Thyroid gland (tissue), 4 donors: ENCODE measurements at places on chromosomes 4 and X. TPM values are rescaled to one million over a fixed set of nuclear protein-coding genes. Genes with fewer than 3 reads are reported as not detected.

GRCh38 chrX:276581-277201 lies 4.5 kb upstream of the PLCXD1 start:
- no peaks in the 10 kb centered on the region for H3K27me3 ChIP-seq
- peak overlapping the region; percentile 19 for H3K4me3 ChIP-seq
- H3K27ac ChIP-seq, result no peak overlapping the region
- H3K36me3 ChIP-seq, result no peaks in the 10 kb centered on the region
- DNase-seq, result peak; percentile 43
- peaks cover 17% of the 10 kb centered on the region for H3K4me1 ChIP-seq

DNA sequence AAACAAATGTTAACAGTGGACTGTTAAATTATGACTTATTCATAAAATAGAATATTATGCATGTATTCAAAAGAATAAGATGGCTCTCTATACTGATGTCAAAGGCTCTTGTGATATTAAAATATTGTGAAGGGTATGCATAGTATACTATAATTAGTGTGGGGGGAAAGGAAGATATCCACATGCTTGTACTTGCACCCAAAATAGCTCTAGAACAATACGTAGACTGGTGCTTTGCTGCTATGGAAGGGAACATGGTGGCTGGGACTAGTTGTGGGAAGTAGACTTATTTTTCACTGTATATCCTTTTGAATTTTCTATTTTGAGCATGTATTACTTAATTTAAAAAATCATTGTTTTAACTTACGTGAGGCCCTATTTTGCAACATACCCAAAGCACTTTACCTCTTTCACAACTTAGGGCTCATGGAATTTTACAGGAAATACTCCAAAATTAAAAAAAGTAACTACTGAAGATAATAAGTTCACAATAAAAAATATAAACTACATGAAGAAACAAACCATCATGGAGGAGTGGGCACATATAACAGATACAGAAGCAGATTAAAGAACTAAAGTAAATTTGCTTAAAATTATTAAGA lies 7.9 kb downstream of the PGRMC2 start:
- no peaks in the 10 kb centered on the region for H3K27me3 ChIP-seq
- H3K36me3 ChIP-seq, result no peaks in the 10 kb centered on the region
- H3K27ac ChIP-seq, result no peak overlapping the region
- H3K4me3 ChIP-seq, result no peak overlapping the region
- peaks cover 11% of the 10 kb centered on the region for H3K4me1 ChIP-seq
- DNase-seq, result no peak

Gene PABPC4L
- 2.8 TPM for total RNA-seq

Gene FABP2
- total RNA-seq, result not detected

GRCh38 chrX:128992107-128992971 lies 531.0 kb downstream of the SMARCA1 start:
- H3K27ac ChIP-seq, result no peak overlapping the region
- H3K27me3 ChIP-seq, result no peaks in the 10 kb centered on the region
- no peak for DNase-seq
- no peaks in the 10 kb centered on the region for H3K4me1 ChIP-seq
- H3K36me3 ChIP-seq, result no peaks in the 10 kb centered on the region

Gene AVPR2
- total RNA-seq, result 2.8 TPM

DNA sequence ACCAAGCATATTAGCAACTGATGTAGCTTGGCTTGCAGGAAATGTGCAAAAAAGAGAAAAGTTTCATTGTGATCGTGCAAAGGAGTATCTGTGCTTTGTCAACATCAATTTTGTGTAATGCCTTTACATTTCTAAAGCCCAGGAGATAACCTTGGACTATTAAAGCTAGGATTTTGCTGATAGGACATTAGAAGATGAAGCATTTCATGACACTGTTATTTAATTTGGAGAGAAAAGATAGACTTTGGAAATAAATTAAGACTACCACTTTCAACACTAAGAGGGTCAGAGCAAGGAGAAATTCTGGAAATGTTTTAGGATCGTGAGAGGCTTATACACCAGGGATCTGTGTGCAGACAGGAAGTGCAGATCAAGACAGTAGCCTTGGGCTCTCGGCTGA lies 120.6 kb upstream of the MID1 start:
- H3K27me3 ChIP-seq, result no peaks in the 10 kb centered on the region
- no peak overlapping the region for H3K4me3 ChIP-seq
- no peak overlapping the region for H3K27ac ChIP-seq
- no peaks in the 10 kb centered on the region for H3K4me1 ChIP-seq
- no peaks in the 10 kb centered on the region for H3K36me3 ChIP-seq
- DNase-seq, result no peak

Gene ZFP42
- not detected for total RNA-seq

Gene PWWP3B
- 40.2 TPM for total RNA-seq

DNA sequence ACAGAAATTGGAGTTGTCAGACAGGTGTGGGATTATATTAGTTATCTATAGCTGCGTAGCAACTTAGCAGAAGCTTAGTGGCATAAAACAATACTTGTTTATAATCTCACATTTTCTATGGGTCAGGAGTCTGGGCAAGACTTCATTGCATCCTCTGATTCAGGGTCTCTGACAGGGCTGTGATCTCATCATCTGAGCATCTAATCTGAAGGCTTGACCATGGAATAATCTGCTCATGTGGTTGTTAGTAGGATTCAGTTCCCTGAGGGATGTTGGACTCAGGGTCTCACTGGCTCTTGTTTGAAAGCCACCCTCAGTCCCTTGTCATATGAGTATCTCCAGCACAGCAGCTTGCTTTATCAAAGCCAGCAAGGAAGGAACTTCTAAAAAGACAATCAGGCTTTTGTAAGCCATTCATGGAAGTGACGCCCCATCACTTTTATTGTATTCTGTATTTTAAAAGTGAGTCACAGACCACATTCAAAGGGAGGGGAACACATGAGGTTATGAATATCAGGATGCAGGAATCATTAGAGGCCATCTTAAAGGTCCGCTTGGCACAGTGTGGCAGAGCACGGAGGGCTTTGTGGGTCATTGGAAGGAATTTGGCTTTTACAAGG lies 37.2 kb upstream of the FAM9B start:
- no peak overlapping the region for H3K4me3 ChIP-seq
- no peaks in the 10 kb centered on the region for H3K27me3 ChIP-seq
- no peaks in the 10 kb centered on the region for H3K36me3 ChIP-seq
- DNase-seq, result no peak

Gene CACNA1F
- not detected for total RNA-seq

DNA sequence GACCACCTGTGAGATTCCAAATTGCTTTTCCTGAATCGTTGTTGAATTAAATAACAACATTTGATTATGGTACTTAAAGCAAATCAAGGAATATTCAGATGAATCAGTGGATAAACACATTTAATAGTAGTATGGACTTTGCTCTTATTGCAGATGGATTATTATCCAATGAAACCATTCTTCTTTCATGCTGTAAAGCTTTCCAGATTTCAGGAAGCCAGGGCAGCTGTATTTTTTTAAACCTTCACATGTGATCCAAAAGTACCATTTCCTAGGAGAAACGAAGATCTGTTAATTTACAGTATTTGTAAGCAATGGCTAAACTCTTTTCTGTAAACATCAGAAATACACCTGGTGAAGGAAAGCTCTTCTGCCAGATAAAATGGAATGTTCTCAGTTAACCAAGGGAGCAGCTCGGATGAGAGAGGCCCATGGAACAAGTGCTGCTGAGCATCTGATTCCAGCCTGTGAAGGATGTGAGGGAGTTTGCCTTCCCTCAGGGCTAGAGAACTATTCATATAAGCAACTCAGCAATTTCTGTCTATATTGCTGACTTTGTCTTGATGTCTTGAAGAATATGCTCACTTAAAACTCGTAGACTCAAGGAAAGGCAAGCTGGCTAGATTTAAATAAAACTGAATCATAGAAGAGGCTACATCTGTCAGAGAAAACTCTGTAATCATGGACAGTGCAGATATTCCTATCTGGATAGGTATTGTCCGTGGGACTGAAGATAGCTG lies 94.4 kb upstream of the LIMCH1 start:
- no peaks in the 10 kb centered on the region for H3K36me3 ChIP-seq
- H3K4me1 ChIP-seq, result peaks cover 30% of the 10 kb centered on the region
- H3K27me3 ChIP-seq, result no peaks in the 10 kb centered on the region
- DNase-seq, result no peak
- H3K27ac ChIP-seq, result no peak overlapping the region
- no peak overlapping the region for H3K4me3 ChIP-seq

GRCh38 chr4:52248820-52249219 lies 197.7 kb downstream of the SPATA18 start:
- DNase-seq, result no peak
- H3K4me1 ChIP-seq, result peaks cover 8% of the 10 kb centered on the region
- no peaks in the 10 kb centered on the region for H3K36me3 ChIP-seq
- no peaks in the 10 kb centered on the region for H3K27me3 ChIP-seq
- H3K4me3 ChIP-seq, result no peak overlapping the region
- no peak overlapping the region for H3K27ac ChIP-seq

DNA sequence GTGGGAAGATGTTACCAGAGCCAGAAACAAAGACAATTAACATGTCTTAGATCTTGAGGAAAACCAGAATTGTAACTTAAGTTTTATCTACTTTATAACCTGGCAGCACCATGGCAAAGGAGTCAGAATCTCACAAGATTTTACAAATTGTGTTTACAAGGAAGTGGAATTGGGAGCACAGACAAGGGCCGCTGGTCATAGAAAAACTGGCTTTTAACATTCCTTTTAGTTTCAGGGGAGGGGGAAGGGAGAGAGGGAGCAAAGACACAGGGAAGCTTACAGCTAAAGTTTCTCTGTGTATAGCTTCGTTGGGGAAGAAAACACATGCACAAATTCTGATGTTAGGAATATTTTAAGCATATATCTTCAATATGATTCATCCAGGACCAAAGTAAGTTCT lies 10.3 kb upstream of the UGT2B11 start:
- peak overlapping the region; percentile 53 for H3K27ac ChIP-seq
- H3K4me1 ChIP-seq, result no peaks in the 10 kb centered on the region
- H3K36me3 ChIP-seq, result no peaks in the 10 kb centered on the region
- no peaks in the 10 kb centered on the region for H3K27me3 ChIP-seq
- no peak overlapping the region for H3K4me3 ChIP-seq
- peak; percentile 66 for DNase-seq

- no peaks in the 10 kb centered on the region for H3K4me1 ChIP-seq
- no peaks in the 10 kb centered on the region for H3K27me3 ChIP-seq
- no peak for DNase-seq
These were observed 96.6 kb upstream of the SRD5A3 start for GRCh38 chr4:55249476-55249875.

GRCh38 chrX:33198561-33199279 lies 12.6 kb downstream of the DMD start:
- H3K4me1 ChIP-seq, result no peaks in the 10 kb centered on the region
- no peaks in the 10 kb centered on the region for H3K27me3 ChIP-seq
- DNase-seq, result no peak
- no peak overlapping the region for H3K27ac ChIP-seq

Gene ETDA
- not detected for total RNA-seq

DNA sequence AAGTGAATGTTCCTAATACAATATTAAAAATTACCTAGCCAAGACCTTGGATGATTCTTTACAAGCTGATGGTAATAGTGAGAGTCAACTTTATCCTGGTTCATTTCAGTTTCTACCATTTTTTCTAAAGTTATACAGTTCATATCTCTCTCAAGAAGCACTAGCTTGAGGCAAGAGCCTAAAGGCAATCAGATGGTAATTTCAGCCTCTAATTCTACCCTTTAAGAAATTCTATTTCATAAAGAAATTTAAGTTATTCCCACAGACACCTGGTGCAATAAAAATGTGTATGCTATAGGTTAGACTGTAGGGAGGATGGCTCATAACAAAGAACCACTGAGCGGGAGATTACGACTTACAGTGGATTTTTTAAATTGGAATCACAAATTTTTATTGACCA lies 984.2 kb upstream of the ADGRL3 start:
- DNase-seq, result no peak
- no peaks in the 10 kb centered on the region for H3K36me3 ChIP-seq
- no peaks in the 10 kb centered on the region for H3K4me1 ChIP-seq
- no peak overlapping the region for H3K27ac ChIP-seq
- no peak overlapping the region for H3K4me3 ChIP-seq

DNA sequence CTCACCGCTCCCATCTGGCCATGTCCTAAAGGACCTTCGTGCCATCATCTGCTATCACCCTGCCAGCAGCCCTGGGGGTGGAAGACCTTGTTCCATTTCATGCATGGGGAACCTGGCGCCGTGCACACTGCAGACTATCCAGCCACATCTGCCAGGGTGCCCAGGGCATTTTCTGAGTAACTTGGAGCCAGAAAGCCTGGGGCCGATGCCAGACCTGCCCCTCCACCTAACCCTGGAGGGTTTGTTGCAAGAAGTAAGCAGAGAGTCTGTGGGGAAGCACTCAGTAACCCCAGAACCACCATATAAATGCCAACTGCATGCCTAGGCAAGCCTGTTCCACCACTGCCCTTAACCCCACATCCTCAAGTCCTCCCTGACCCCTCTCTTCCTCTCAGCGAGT lies 7.3 kb downstream of the HAUS7 start:
- H3K27me3 ChIP-seq, result no peaks in the 10 kb centered on the region
- no peak overlapping the region for H3K4me3 ChIP-seq
- H3K36me3 ChIP-seq, result no peaks in the 10 kb centered on the region
- peaks cover 19% of the 10 kb centered on the region for H3K4me1 ChIP-seq

GRCh38 chr4:8171266-8171665 lies 12.7 kb upstream of the ABLIM2 start:
- no peaks in the 10 kb centered on the region for H3K27me3 ChIP-seq
- H3K36me3 ChIP-seq, result no peaks in the 10 kb centered on the region
- no peak for DNase-seq

- H3K36me3 ChIP-seq, result no peaks in the 10 kb centered on the region
- no peak overlapping the region for H3K4me3 ChIP-seq
- H3K27me3 ChIP-seq, result no peaks in the 10 kb centered on the region
- H3K4me1 ChIP-seq, result no peaks in the 10 kb centered on the region
- DNase-seq, result no peak
- no peak overlapping the region for H3K27ac ChIP-seq
These were observed 163.0 kb downstream of the FAM13A start for GRCh38 chr4:88893961-88894360.

GRCh38 chrX:141341341-141341740 lies 99.0 kb upstream of the SPANXC start:
- no peak overlapping the region for H3K27ac ChIP-seq
- DNase-seq, result no peak
- no peak overlapping the region for H3K4me3 ChIP-seq
- H3K36me3 ChIP-seq, result no peaks in the 10 kb centered on the region
- H3K4me1 ChIP-seq, result no peaks in the 10 kb centered on the region

Gene PCDH10
- 0.44 TPM for total RNA-seq

Gene GPRIN3
- total RNA-seq, result 1.2 TPM

GRCh38 chr4:26525771-26526150 lies 35.5 kb upstream of the CCKAR start:
- no peaks in the 10 kb centered on the region for H3K27me3 ChIP-seq
- no peaks in the 10 kb centered on the region for H3K36me3 ChIP-seq
- H3K4me1 ChIP-seq, result no peaks in the 10 kb centered on the region
- DNase-seq, result no peak

Gene SHROOM4
- 7.4 TPM for total RNA-seq

DNA sequence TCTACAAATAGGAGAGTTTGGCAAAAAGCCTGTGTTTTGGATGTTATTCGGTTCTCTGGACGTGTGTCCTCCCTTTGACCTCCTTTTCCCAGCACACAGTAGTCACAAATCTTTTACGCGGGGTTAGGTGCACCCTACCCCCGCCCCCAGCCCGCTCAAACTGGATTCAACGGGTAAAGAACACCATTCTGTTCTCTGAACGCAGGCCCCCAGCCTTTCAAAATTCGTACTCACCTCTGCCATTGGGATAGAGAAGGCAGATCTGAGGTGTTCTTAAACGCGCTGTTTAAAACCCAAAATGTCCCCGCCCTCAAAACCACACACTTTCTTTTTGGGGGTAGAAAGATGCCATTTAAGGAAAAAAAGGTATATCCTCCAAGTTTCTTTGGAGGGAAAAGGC lies 2.7 kb downstream of the LEF1 start:
- H3K27ac ChIP-seq, result no peak overlapping the region
- DNase-seq, result no peak
- no peaks in the 10 kb centered on the region for H3K4me1 ChIP-seq
